ENCODE measurements at places on chromosomes 12 and 14. TPM values are rescaled to one million over a fixed set of nuclear protein-coding genes. Genes with fewer than 3 reads are reported as not detected.

Gene PRB4
- total RNA-seq, result not detected

Gene GPR135
- 1.2 TPM for total RNA-seq

Gene MGP
- not detected for total RNA-seq

Gene FAIM2
- 0.02 TPM for total RNA-seq

Gene EML1
- 38.0 TPM for total RNA-seq

Gene PTPRQ
- 0.03 TPM for total RNA-seq

Gene GNB3
- 2.2 TPM for total RNA-seq

Gene PTPN6
- total RNA-seq, result 12.6 TPM

Gene TAS2R9
- not detected for total RNA-seq

Gene KRT81
- 4,015 TPM for total RNA-seq

Gene RACGAP1
- 79.3 TPM for total RNA-seq
